Bronchial epithelial cell (primary cell): ENCODE measurements at places on chromosomes 1 and 21. TPM values are rescaled to one million over a fixed set of nuclear protein-coding genes. Genes with fewer than 3 reads are reported as not detected.

ACKR1 gene
- total RNA-seq = not detected in 2 replicates

GRCh38 chr1:30447701-30448100 lies 275.7 kb downstream of the MATN1 start:
- no peak for DNase-seq

OR2L13 gene
- not detected in 2 replicates for total RNA-seq

GRCh38 chr1:156896490-156897033 lies 3.0 kb downstream of the PEAR1 start:
- DNase-seq = peak; percentile 93

DNA sequence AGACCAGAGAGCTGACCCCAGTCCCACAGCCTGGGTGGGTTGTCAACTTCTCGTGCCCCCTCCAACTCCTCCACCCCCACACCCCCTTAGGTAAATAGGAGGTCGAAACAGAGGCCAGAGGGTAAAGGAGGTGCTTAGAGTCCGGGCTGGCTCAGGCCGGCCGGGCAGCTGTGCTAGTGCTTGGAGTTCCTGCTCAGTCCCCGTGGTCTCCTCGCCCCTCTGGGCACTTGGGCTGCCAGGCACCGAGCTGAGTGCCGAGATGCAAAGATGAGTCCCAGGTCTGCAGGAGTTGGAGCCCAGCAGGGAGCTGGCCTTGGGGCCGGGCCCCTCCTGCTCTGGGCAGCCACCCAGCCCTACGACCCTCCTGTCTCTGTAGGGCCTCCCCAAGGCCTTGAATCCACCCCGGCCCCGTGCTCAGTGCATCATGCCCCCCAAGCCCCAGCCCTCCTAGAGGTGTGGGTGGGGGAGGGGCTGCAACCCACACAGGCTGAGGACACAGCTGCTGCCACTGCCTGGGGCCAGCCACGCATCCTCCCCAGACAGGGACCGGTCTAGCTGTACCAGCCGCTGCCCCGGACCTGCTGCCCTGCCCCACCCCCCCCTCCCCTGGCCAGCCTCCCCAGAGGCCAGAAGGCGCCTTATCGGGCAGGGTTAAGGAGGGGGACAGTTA lies 1.9 kb downstream of the SMIM1 start:
- no peak for DNase-seq

C1QC gene
- total RNA-seq = not detected in 2 replicates

- DNase-seq = peak; percentile 95
Measured at GRCh38 chr1:243287652-243288051, 31.8 kb downstream of the SDCCAG8 start.

- peak; percentile 66 for DNase-seq
Measured at GRCh38 chr1:155070721-155071569, 7.4 kb downstream of the EFNA4 start.

- DNase-seq = no peak
Measured at GRCh38 chr1:22153660-22154437, 11.0 kb upstream of the WNT4 start.

S100A7 gene
- total RNA-seq = 0.38 TPM in 1 of 2 replicates, not detected in the other

DNA sequence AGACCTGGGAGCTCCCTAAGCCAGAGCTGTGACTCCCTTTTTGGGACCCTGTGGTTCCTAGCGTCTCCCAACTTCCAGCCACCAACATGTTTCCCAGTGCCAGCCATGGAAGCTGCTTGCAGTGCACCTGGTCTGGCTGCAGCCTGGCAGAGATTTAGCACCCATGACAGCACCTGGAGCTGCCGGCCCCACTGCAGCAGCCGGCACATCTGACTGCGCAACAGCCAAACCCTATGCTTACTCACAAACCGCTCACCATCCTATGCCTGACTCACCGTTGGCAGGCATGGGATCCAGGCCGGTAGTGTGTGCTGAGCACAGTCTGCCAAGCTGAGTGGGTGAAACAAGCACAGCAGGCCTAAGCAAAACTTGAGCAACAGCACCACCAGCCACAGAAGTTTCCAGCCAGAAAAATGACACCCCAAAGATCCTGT lies 435.9 kb upstream of the PRMT6 start:
- peak; percentile 99 for DNase-seq

SPRR1A gene
- 41.2 TPM in 1 of 2 replicates, not detected in the other for total RNA-seq

PATJ gene
- 46.6 and 71.8 TPM in 2 replicates for total RNA-seq

PROX1 gene
- under 0.01 TPM in 2 replicates for total RNA-seq

- DNase-seq = peak; percentile 35
Measured at GRCh38 chr1:237386362-237387143, 344.6 kb downstream of the RYR2 start.

AQP10 gene
- total RNA-seq = 0.13 TPM in 1 of 2 replicates, not detected in the other

DNA sequence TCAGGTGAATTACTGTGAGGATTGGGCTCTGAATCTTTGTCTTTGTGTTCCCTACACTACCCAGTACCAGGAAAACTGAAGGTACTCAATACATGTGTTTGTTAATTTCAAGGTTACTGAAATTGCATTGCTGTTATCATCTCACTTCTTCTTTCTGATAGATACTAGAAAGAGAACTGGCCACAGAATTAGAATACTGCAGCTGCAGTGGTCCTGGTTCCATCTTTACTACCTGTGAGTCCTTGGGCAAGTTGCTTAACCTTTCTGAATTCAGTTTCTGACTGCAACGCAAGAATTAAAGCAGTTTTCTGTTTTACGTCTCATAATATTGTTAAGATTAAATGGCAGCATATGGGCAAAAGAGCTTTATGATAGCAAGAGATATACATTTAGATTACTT lies 263.5 kb downstream of the LMO4 start:
- no peak for DNase-seq

DNA sequence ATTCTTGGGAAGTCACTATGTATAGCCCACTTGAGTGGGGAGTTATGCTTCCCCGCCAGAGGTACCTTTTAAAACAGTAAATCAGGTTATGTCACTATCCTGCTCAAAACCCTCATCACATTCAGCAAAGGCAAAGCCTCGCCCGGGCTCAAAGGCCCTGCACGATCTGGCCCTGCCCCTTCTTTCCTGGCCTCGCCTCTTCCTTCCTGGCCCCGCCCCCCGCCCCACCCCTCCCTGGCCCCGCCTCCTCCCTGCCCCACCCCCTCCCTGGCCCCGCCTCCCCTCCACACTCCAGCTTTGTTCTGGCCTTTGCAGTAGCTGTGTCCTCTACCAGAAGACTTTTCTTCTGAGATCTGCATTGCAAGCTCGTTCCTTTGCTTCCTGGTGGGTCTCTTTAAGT lies 6.6 kb downstream of the LDLRAD2 start:
- peak; percentile 3 for DNase-seq

DNA sequence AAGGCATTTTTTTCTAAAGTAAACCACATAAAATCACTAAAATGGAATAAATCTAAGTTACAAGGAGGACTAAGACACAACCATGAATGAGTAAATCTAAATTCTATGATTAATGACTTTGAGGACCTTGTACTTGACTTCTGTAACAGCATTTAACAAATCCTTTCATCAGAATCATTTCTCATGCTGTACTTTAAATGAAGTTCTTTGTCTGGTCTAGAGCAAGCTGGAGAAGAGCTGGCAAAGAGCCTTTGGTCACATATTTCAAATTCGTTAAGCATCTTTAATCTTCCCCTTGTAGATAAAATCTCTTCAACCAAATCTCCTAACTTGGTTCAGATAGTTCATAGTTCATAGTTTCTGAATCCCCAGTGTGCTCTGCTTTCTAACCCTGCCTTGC lies 405.4 kb downstream of the PTPRC start:
- DNase-seq = no peak

DNA sequence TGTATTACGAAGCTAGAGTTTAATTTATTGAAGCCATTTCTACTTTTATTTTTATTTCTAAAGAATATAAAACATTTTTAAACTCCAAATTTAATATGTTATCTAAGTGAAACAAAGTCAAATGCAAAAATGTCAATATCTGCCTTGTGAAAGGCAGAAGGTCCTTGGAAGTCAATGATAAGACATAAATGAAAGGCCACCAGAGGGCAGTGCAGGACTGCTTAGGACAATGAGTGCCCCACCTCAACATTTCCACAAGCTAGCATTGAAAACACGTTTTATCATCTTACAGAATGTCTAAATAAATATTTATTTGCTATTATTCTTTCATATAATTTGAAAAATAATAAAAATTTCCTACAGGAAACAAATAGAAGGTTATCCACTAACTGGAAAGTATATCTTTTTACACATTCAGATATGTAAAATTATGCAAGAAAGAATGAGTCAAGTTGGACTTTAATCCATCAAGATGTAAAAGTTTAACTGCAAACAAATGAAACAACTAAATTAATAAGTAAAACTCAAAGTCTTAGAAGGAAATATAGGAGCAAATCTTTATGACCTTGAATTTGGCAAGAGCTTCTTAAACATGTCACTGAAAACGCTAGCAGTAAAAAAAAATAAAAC lies 140.1 kb upstream of the FMN2 start:
- peak; percentile 52 for DNase-seq

- no peak for DNase-seq
Measured at GRCh38 chr1:14767075-14767474, 168.6 kb downstream of the KAZN start.
